ENCODE measurements at places on chromosomes 6 and 20.

- no peak for DNase-seq
Observed at GRCh38 chr6:81981812-81982211, 229.3 kb upstream of the TENT5A start.

GRCh38 chr6:14431385-14432330, 314.1 kb downstream of the CD83 start:
- no peak for DNase-seq

GRCh38 chr20:35883778-35884540, 70.3 kb downstream of the SCAND1 start:
- peak; percentile 13 for DNase-seq

DNA sequence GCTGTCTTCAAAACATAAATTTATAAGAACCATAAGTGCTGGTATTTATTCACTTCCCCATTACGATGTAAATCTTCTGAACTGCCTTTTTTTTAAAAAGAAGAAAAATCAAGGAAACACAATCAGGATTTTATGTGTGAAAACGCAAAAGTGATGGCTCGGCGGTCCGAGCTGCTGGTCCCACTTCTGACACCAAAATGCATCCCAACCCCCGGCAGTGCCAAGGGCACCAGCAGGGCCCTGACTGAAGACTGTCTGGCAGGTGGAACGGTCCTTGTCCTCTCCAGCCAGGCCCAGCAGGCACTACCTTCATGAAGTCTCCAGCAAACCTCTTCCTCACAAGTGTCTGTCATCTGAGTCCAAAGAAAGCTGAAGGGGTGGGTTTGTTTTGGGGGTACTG, 41.2 kb downstream of the TBC1D7 start:
- DNase-seq = no peak

- DNase-seq = no peak
Observed at GRCh38 chr20:8778387-8778786, 290.5 kb upstream of the PLCB4 start.

GRCh38 chr6:167710363-167710920, 116.3 kb upstream of the AFDN start:
- DNase-seq = no peak

DNA sequence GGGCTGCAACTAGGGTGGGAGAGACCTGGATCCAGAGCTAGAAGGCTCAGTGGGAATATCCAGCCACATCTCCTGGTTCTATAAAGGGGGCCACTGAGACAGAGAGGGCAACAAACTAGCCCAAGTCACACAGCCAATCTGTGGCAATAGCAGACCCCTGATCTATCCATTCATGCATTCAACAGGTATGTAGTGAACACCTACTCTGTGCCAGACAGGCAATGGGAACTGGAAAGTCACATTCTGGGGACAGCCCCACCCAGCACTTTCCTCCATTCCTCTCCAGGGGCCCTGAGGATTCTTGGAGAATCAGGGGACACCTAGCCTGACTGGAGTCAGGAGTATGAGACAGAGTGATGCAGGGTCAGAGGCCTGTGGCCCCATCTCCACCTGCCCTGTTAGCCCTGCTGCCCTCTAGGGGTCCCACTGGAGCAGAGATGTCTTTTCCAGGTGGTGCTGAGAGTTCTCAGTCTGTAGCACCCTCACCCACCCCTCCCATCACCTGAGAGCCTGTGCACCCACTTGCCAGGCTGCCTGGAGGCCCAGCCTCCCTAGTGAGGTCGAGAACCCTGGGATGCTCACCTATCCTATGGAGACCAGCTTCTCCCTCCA, 13.6 kb downstream of the BPIFA2 start:
- no peak for DNase-seq

DNA sequence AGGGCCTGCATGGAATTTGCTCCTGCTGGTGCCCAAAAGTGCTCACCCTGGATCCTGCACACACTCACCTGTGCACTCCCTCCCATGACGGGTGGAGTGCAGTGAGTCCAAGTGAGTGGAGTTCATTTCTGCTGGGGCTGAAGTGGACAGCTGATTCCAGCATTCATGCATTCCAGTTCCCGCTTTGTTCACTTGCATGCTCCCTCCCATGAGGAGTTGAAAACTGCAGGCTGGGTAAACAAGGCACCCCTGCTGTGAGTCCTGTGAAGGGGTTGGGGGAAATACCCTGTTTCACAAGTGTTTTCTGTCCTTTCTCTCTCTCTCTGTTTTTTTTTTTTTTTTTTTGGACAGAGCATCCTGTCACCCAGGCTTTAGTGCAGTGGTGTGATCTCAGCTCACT, 454.1 kb upstream of the NOX3 start:
- DNase-seq = no peak

GRCh38 chr20:8995761-8996160, 73.1 kb upstream of the PLCB4 start:
- no peak for DNase-seq

GRCh38 chr20:58891086-58891717, 38.7 kb downstream of the GNAS start:
- DNase-seq = peak; percentile 48

- no peak for DNase-seq
Observed at GRCh38 chr6:169155481-169155880, 98.2 kb downstream of the THBS2 start.

GRCh38 chr6:63348836-63349235, 29.1 kb upstream of the LGSN start:
- no peak for DNase-seq

DNA sequence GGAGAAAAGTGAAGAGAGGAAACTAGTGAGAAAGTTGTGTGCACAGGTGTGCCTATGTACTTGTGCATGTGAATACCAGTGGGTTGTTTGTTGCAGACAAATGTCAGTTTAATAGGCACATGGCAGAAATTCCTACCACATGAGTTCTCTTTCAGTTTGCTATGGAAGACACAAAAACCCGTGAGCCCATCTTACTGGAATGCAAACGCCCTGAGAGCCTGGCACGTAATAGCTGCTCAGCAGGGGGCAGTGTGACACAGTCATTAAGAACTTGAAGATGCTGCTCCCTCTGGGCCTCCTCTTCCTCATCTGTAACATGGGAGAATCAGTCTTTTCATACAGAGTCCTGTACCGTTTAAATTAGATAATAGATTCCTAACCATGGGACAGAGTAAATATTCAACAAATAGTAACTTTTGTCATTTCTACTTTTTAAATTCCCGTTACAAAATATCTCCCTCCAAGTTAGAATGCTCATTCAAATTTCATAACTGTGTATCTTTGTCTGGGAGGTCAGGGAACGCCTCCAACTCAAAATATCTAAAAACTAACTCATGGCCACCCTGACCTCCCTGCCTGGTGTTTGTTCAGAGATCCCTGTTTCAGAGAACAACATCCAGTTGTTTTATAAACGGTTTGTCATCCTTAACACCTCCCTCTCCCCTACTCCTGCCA, 802.9 kb downstream of the MAFB start:
- DNase-seq = no peak

- no peak for DNase-seq
Observed at GRCh38 chr6:56482525-56482924, 160.2 kb downstream of the DST start.

DNA sequence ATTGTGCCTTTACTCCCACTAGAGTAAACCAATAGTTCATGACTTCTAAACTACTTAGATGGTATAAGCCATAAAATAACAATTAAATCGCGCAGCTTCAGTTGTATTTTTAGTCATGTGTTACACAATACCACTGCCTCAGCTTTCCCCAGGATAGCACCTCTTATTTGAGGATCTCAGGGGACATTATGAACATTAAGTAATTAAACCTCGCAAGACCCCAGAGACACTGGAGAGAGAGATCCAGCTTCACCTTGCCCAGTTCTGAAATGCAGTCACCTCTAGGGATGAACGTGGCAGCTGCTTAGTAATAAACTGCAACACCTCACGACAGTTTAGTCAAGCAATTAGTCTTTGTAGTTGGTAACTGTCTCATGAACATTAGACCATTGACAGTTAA, 87.1 kb downstream of the CFAP61 start:
- DNase-seq = no peak

DNA sequence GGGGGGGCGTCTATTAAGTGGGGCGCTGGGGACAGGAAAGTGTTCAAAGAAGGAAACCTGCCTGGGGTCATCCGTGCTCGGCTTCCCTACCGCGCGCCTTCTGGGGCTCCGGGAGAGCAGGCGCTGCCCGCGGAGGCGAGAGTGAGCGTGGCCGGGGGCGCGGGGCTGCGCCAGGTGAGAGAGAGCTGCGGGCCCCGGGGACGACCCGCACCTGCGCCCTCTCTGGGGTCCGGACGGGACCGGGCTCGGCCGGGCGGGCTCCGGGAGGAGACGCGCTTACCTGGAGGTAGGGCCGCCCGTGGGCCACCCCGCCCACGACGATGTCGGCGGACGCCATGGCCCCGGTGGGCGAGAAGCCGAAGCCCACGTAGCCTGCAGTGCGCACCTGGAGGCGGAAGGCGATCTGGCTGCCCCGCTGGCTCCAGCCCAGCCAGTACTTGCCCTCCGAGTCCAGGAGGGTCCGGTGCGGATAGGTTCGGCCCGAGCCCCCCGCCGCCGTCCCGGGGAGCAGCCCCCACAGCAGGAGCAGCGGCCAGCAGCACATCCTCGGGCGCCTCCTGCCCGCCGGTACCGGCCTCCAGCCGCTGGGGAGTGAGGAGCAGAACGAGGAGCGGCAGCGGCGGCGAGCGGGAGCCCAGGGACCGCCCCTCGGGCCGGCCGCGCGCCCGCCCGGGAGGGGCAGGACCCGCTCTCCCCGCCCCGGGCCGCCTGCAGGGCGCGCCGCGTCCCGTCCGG, at the start of gene MOXD1:
MOXD1 (minus strand) TSS at position 593 of the 735 bp plus-strand sequence; CDS start at position 544, 49 bp downstream.
- DNase-seq = no peak

DNA sequence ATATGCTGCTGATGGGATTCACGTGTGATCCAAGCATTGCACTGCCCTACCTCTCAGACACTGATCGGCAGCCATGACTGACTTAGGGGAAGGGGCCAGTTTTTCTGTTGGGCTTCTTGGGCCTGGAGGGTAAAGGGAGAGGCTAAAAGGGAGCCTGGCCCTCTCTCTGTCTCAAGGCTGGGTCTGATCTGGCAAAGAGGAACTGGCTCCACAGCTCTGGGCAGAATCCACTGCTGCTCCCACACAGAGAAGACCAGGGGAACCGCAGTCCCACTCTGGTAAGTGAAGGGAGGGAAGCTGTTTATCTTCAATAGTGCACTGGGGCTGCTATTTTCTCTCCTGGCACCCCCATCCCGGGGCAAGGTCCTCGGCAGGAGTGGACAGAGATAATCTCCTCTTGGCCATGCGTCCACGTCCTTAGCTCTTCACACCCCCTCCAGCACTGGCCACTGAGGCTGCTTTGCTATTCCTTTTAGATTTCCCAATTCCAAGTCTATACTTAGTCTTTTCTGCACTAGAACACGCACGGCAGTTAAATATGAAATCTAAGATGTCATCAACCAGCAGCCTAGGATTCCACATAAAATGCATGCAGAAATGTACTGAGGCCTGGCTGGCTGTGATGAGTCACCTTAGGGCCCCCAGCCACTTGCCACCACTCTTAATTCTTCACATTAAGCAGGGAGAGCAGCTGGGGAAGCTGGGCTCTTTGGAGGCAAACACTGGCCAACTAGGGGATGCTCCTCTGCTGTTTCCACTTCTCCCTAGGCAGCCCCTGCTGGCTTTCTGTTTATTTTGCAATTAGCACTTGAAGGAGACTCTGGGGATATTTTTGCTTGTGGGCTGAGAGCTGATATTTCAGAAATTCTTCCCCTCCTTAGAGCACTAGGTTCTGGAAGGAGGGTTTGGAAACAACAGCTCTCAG, 87.8 kb upstream of the ARMC2 start:
- DNase-seq = no peak

DNA sequence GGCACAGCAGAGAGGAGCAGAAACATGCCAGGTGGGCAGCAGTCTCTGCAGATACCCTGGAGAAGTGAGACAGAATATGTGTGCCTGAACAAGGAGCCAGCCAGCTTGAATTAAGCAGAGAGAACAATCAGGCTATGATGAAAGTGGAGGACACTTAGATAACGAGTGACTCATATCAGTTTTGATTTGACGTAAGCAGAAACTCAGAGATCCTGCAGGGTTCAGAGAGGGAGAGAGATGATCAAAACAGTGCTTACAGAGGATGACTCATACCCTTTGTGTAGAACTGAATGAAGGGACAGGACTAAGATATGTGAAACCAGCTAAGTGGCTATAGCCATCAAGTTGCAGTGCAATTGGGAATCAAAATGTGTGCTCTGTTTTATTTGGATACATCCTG, 300.7 kb downstream of the TENT5A start:
- no peak for DNase-seq

GRCh38 chr6:95133578-95133977, 443.8 kb upstream of the MANEA start:
- no peak for DNase-seq

- no peak for DNase-seq
Observed at GRCh38 chr6:52000064-52000463, 87.3 kb downstream of the PKHD1 start.

DNA sequence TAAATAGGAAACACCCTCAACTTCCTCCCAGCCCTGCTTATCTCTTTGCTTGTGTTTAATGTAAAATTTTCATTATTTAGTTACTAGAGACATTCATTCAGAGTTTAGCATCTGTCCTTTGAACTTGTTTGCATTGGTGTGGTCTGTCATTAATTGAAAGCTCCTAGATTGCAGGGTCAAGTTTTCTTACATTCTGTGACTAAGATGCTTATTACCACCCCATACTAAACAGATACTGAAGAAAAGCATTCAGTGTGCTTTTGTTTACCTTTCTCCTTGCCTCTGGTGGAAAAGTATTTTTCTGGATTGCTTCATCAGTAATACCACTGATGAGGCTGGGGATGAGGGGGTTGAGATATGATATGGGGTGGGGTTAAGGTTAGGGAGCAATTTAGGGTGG, 199.0 kb downstream of the SAMD5 start:
- no peak for DNase-seq

DNA sequence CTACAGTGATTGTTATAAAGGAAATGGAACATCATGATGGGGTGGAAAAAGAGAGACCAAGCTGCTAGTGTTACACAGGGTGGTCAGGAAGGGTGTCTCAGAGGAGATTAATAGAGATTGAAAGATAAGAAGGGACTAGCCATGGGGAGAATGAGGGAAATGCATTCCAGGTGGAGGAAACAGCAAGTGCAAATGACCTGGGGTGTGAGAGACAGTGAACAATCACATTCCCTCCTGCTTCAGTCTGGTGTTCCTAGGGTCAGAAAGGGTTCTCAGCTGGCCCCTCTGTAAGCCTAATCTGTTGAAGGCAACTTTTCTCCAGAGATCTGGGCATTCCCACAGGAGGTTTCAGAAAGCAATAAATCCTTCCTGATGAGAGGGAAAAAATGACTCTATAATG, 3.6 kb upstream of the KCNB1 start:
- no peak for DNase-seq
